ENCODE measurements at places on chromosomes 7 and 10. TPM values are rescaled to one million over a fixed set of nuclear protein-coding genes. Genes with fewer than 3 reads are reported as not detected.

GRCh38 chr10:19833170-19833824 is 17.1 kb downstream of the PLXDC2 start:
- no peak for DNase-seq

MYL10 gene
- total RNA-seq: not detected

ABCF2 gene
- total RNA-seq: 68.4 TPM

MSS51 gene
- total RNA-seq: 8.5 TPM

All from natural killer cell treated with Interleukin-12 subunit alpha and Interleukin-12 subunit beta and Interleukin-15 and Interleukin-18, amount 100 ng/mL, for 72 hours (primary cell).